MCF 10A (cell line): ENCODE measurements at places on chromosomes 7 and 10. TPM values are rescaled to one million over a fixed set of nuclear protein-coding genes. Genes with fewer than 3 reads are reported as not detected.

DNA sequence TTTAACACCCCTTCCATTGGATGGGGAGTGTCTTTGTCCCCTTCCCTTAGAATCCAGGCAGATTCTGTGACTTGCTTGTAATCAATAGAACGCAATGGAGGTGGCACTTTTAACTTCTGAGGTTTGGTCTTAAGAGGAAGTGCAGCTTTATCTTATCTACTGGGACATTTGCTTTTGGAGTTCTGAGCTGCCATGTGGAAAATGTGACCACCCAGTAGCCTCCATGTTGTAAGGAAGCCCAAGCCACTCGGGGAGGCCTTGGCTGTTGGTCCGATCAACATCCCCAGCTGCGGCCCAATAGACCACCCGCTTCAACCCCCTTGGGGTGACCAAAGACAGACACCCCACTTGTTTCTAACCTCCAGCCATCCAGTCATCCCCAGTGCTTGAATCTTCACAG lies 86.3 kb upstream of the FAM171A1 start:
- H3K4me3 ChIP-seq = no peak overlapping the region
- no peak for DNase-seq
- H3K27me3 ChIP-seq = peaks cover 46% of the 10 kb centered on the region
- H3K4me1 ChIP-seq = no peaks in the 10 kb centered on the region
- H3K36me3 ChIP-seq = no peaks in the 10 kb centered on the region

DNA sequence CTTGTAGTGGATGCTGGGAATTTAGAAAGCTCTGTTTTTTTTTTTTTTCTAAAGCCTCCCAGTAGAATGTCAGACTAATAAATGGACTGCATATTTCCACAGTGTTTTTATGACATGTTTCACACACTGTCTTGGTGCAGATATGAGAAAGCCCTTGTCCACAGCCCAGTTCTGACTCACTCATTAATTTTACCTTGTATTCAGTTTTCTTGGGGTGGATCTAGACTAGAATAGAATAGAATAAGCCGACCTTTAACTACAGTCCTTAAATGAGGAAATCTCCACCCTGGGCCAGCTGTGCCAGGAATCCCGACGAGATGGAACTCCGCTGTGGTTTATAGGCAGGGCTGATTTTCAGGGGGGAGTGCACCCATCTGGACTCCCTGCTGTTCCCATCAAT lies 274.7 kb downstream of the NRG3 start:
- no peak for DNase-seq
- H3K36me3 ChIP-seq = no peaks in the 10 kb centered on the region
- no peak overlapping the region for H3K27ac ChIP-seq
- no peak overlapping the region for H3K4me3 ChIP-seq

GRCh38 chr7:128384726-128385125 lies 23.2 kb upstream of the PRRT4 start:
- H3K4me3 ChIP-seq = no peak overlapping the region
- no peaks in the 10 kb centered on the region for H3K36me3 ChIP-seq
- no peak for DNase-seq
- H3K4me1 ChIP-seq = peaks cover 17% of the 10 kb centered on the region
- H3K27me3 ChIP-seq = no peaks in the 10 kb centered on the region

DNA sequence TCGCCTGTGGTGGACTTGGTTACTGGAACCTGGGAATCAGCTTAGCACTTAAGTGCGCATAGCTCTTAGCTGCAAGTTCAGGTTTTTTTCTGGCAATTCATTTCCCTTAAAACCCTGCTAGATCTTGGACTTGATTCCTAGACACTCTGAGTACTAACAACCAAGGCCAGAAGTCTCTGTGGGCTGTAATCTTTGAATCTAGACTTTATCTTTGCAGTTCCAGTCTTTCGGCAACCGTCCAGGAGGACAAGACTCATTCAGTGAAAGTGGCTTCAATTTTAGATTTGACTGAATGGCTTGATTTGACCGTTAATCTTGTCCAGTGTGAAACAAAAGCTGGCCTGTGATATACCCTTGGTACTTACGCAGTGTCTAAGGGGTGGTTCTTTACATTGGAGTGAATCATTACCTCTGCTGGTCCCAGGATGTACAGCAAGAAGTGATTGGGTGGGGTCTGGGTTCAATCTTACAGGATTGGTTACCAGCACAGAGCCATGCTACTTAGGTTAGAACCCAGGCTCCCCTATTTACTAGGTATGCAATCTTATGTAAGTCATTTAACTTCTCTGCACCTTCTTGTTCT lies 16.4 kb downstream of the PTTG1IP2 start:
- H3K27me3 ChIP-seq = no peaks in the 10 kb centered on the region
- H3K4me3 ChIP-seq = no peak overlapping the region
- peaks cover 11% of the 10 kb centered on the region for H3K4me1 ChIP-seq
- H3K27ac ChIP-seq = no peak overlapping the region

- no peaks in the 10 kb centered on the region for H3K27me3 ChIP-seq
- no peak for DNase-seq
- H3K4me1 ChIP-seq = no peaks in the 10 kb centered on the region
- no peaks in the 10 kb centered on the region for H3K36me3 ChIP-seq
Observed at GRCh38 chr10:32379950-32380551, 33.1 kb upstream of the EPC1 start.

- H3K36me3 ChIP-seq = no peaks in the 10 kb centered on the region
- H3K27me3 ChIP-seq = peaks cover 14% of the 10 kb centered on the region
- H3K4me1 ChIP-seq = peaks cover 6% of the 10 kb centered on the region
- peak overlapping the region; percentile 71 for H3K4me3 ChIP-seq
Observed at GRCh38 chr10:103554488-103555324, 61.2 kb downstream of the NEURL1 start.

- H3K27me3 ChIP-seq = no peaks in the 10 kb centered on the region
- H3K27ac ChIP-seq = no peak overlapping the region
- no peaks in the 10 kb centered on the region for H3K36me3 ChIP-seq
- no peak for DNase-seq
- no peak overlapping the region for H3K4me3 ChIP-seq
- H3K4me1 ChIP-seq = no peaks in the 10 kb centered on the region
Observed at GRCh38 chr10:68870061-68870460, 31.1 kb upstream of the DDX50 start.

The CFAP69 gene
- 2.9 and 3.7 TPM in 2 replicates for total RNA-seq

The SVOPL gene
- not detected in 2 replicates for total RNA-seq

The SPDYE9 gene
- total RNA-seq = not detected in 2 replicates

The FAM25A gene
- total RNA-seq = not detected in 2 replicates

The WDR86 gene
- not detected in 2 replicates for total RNA-seq

The PPA1 gene
- total RNA-seq = 221 and 293 TPM in 2 replicates

The PRKG1 gene
- 0.09 and 0.10 TPM in 2 replicates for total RNA-seq
